Bronchial epithelial cell (primary cell): ENCODE measurements at places on chromosomes 3 and 15.

DNA sequence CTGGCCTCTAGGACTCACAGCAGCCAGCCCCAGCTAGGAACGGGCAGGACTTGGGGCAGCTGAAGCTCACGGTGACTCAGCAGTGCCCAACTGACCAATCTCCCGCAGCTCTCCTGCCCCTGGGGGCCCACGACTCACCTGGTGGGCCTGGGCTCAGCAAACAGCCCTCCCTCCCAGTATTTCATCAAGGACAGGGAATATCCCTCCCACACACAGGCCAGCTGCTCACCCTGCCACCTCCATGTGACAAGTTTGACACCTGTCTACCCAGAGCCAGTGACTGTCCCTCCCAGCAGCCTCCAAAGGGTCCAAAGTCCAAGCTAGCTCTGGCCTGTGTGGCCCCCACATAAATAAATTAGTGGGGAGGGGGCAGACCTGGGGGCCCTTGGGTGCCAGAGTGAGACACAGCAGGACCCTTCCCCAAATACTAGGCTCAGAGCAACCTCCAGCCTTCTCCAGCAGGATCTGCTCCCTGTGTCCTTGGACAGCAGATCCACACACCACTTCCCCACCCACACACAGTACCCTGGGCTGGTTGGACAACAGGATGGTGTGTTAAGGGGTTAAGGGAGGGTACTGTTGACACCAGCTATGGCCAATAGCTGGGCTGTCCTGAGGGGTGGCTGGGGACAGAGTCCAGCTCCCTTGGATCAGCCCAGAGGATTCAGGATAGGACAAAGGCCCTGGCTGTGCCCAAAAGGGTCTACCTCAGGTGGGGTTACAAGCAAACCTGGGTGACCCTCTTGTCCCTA is 4.3 kb downstream of the GNAT1 start:
- DNase-seq = no peak

DNA sequence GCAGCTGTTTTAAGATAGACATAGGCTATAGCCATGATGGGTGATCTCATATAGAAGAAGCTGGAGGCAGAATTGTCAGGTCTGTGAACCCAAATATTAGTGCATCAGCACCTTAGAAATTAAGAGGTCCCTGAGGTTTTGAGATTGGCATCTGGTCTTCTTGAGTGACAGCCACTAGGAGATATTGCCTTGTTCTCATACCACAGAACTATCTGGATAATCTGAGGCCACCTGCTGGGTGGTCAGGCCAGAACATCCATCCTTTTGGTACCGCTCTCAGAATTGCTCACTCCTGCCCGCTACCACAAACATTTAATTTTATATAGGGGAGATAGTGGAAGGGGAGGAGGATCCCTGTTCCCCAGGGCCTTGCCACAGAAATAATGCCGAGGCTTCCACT is 210.6 kb upstream of the ZPLD1 start:
- peak; percentile 44 for DNase-seq

DNA sequence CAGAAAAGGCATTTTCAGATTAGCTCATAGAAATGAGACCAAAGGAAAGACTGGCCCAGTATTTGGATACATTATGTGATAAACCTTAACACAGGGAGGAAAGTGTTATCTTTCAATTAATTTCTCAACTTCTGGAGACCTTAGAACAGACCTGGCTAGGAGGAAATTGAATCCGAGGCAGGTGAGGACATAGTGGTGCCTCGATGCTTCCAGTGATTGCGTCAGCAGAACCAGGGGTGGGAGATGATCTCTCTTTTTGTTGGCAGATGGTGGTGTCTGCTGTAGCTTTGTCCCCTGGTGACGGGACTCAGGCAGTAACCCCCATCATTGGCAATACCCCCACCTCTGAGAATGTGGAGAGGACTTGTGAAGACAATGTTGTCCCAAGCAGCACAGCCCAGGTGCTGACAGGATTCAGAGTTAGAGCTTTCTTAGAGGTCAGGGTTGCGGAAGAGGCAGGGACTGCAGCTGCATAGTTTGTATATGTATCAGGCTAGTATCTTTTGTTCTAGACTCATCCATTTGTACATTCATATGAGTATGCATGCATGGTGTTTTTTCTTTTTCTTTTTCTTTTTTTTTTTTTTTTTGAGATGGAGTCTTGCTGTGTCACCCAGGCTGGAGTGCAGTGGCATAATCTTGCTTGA is 27.9 kb upstream of the MUC20 start:
- no peak for DNase-seq

DNA sequence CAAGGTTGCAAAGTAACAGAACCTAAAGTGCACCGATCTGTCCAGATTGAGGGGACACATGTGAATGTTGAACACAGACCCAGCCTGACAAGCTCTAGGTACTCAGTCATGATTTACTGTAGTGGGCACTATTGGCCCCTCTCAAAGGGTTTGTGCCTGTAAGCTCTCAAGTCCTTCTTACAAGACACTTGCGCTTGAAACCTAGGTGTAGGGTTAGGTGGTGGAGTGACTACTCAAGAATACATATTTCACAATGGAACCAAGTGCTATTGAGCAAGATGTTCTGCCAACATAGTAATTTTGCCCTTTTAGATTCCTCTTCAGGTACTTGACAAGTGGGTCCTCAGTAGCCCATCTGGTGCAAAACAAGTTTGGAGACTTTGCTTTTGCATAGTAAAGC is 169.9 kb downstream of the AKAP13 start:
- DNase-seq = no peak

DNA sequence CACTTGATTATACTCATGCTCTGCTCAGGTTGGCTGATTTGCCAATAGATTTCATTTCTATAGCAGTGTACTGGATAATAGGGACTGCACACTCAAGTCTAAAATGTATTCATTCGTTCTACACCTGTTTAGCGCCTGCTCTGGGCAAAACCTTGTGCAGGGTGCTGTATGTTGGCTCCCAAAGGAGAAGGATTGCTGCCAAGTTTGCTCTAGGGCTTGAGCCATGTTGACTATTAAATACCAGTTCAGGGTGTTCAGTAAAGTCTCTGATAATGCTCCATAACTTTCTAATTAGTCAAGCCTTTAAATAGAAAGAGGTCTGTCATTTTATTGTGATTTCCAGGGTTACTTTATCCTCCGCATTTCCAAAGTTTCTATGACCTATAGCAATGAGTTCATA is 470.2 kb downstream of the MAGI1 start:
- no peak for DNase-seq

GRCh38 chr3:123853686-123854372 is 30.3 kb downstream of the MYLK start:
- DNase-seq = no peak

- no peak for DNase-seq
Observed at GRCh38 chr3:6679510-6679909, 181.4 kb upstream of the GRM7 start.

- peak; percentile 99 for DNase-seq
Observed at GRCh38 chr15:60091157-60091556, 87.0 kb downstream of the FOXB1 start.

GRCh38 chr3:110166791-110167190 is 829.4 kb upstream of the DPPA4 start:
- no peak for DNase-seq

DNA sequence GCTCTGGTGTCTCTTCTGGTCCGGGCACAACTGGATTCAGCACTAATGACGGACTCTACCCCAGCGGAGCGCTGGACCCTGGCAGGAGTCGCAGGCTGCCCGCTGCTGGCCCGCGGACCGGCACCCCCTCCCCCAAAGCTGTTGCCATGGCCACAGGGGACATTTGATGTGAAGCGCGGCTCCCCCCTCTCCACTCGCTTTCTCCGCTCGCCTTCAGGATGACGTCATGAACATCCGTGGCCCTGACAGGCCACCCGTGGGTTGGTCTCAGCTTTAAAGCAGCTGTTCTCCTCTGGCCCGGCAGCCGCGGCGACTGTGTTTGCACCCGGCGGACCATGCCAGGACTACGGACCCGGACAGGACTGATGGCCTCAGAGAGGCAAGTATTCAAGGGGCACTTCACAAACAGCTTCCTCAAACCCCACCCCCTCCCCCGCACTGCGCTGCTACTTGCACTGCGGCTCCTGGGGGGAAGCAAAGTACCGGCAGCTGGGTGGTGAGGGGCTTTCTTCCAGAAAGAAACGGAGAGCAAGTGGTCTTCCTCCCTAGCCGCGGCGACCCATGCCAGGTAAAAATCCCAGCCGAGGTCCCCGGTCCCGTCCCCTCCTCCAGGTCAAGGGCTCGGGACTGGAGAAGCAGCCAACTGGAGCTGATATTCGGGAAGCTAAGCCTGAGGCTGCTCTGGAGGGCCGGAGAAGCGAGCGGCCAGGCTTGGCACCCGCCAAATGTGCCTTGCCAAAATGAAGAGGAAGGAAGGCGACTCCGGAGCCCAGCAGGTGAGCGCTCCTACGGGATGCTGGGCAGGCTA is 16.6 kb upstream of the AEN start:
- no peak for DNase-seq

- no peak for DNase-seq
Observed at GRCh38 chr3:101637451-101637850, 39.5 kb downstream of the ZBTB11 start.

GRCh38 chr3:176992978-176993377 is 204.3 kb downstream of the TBL1XR1 start:
- DNase-seq = no peak

DNA sequence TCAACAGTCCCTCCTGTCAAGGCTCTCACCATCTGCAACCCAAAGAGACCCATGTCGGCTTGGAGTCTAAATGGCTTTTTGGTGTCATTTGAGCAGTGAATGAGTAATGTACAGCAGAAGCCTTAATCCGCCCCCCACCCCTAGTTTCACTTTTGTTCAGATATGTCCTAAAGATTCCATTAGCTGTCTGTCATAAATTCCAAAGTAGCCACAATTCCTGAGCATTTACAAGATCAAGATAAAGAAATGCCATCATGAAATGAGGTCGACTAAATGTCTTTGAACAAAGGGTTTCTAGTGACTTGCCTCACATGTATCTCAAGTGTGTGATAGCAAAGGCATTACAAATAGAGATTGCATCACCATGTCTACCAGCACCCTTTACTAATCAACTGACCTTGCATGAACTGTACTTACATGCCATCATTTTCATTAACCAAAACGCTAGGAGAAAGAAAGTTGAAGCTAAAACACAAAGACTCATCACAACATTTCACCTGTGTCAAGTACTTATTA is 123.8 kb upstream of the PHLDB2 start:
- DNase-seq = peak; percentile 98

GRCh38 chr3:23712656-23713559 is 92.8 kb upstream of the UBE2E1 start:
- DNase-seq = peak; percentile 28

DNA sequence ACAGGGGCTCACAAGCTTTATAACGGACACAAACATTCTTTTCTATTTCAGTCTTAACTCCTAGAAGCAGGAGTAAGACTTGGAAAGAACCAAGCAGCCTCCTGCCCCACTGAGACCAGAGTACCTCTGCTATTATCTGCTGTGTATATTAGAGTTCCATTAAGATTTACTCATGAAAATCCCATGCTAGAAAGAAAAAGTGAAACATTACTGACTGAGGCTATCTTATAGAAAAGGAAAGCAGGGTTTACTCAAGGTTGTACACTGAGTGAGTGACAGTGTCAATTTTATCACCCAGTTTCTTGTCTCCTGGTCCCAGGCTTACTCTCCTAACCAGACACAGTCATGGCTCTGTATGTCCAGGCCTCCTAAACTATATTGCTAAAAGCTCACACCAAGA is 97.9 kb upstream of the SOX2 start:
- DNase-seq = no peak

GRCh38 chr15:63703641-63704240 is 106.6 kb downstream of the FBXL22 start:
- no peak for DNase-seq
